ENCODE measurements at places on chromosomes 3 and 15.

DNA sequence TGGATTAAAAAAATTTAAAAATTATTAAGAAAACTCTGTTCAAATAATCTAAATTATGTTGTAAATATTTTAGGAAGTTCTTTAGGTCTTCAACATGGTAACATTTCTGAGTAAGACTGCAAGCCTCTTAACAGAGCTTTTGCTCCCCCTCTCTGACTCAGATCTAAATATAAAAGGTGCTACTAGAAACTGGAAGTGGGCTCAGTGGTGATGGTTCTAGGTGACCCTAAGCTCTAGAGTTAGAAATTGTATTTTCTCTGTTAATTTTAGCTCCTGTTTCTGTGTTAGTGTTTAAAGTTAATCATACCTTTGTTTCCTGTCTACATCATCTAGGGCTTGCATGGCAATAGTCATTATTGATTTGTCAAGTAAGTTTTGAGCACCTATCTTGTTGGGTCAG lies 159.9 kb upstream of the MEIS2 start:
- DNase-seq = no peak

DNA sequence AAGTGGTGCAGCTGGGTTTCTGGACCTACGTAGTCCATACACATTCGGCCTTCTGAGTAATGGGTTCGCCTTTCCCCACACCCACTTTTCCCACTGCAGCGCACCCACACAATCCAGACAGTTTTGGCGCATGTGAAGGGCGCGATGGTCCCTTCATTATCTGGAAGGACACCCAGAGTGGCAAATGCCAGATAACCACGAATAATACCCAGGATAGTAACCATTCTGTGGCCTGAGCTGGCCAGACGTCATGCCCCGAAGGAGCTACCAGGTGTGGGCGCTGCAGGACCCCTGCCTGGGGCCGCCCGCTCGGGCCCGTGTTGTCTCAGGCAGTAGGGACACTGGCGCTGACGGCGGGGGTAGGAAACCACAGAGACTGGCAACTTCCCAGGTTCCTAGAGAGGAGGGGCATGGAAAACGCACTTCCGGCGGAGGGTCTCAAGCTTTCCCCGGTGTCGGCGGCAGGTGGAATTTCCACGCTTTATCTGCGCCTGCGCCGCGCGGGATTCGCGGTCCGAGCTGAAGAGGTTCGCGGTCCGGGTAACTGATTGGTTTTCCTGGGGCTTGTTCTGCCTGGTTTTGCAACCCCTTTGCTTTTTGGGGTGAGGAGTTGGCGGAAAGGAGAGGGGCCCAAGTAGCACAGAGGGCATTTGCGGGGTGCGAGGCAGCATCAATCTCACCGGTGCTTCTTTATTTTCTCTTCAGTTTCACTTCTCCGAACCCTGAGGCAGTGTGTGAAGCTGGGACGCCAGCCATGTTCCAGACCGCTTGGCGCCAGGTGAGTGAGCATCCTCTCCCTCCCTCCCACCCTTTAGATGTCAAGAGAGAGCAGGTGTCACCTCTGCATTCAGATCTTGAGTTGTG lies at the start of gene ZNF620:
Gene ZNF620, plus strand, starts transcription at position 441 of the 864 bp plus-strand sequence. Its CDS starts 314 bp downstream, at position 755.
- peak; percentile 14 for DNase-seq

GRCh38 chr15:99977929-99978328 lies 244.7 kb upstream of the LYSMD4 start:
- no peak for DNase-seq

- no peak for DNase-seq
Measured at GRCh38 chr3:127211118-127212060, 18.5 kb downstream of the PRR23E start.

- no peak for DNase-seq
Measured at GRCh38 chr15:56934269-56934668, 15.8 kb downstream of the TCF12 start.

DNA sequence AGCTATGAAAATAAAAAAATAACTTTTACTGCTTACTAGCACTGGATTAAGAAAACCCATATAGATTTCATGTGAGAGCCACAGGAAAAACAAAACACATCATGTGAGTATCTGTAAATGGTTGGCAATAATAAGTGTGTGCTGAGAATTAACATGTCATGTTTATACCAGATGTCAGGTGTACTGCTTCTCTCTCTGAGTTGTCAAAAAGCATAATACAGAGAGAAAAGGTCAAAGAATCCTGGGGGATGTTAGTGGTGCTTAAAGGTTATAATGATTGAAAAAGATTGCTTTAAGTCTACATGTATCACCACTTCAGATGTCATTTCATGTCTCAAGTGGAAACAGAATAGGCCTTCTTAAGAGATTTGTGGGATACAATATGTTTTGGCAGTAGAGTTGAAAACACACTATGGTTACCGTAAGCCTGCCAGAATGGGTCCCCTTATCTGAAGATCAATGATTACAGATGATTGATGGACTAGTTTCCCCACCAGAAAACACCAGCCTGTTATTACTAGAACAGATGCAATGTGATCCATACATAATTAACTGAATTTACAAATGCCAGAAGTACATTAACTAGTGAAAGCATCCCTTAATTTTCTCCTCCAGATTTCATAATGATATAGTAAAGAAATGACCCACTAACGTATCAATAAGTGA lies 204.1 kb downstream of the CNTN3 start:
- no peak for DNase-seq

GRCh38 chr15:58909616-58910015 lies 23.9 kb downstream of the SLTM start:
- DNase-seq = no peak

DNA sequence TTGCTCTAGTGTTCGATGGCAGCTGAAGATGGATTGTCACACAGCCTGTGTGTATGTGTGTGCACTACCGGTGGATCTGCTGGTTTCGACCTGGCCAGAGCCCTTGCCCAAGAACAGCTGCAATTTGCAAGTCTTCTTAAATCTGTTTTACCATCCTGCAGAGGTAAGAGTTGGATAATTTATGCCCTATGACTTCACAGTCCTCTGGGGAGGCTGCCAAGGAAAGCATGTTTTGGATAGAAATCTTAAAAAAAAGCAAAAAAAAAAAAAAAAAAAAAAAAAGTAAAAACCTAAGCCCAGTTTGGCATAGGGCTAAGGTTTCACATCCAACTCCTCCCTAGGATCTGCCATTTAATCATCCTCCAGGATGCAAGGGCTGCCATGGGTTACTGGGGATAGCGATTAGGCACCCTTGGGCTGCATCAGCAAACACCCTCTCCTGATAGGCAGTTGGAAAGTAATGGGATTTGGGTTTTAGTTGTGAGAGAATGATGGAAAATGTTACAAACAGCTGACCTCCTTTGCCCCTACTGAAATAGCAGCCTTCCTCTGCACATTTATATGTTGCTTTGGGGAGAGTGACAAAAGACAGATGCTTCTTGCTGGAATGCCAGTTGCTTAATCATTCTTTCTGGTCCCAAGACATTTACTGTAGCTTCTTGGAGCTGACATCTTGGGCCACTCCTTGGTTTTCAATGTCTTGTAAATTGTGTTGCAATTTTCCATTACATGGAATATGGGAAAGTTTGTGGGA lies 35.4 kb downstream of the CD200R1L start:
- no peak for DNase-seq

- no peak for DNase-seq
Measured at GRCh38 chr3:122497425-122497824, 17.3 kb downstream of the KPNA1 start.

DNA sequence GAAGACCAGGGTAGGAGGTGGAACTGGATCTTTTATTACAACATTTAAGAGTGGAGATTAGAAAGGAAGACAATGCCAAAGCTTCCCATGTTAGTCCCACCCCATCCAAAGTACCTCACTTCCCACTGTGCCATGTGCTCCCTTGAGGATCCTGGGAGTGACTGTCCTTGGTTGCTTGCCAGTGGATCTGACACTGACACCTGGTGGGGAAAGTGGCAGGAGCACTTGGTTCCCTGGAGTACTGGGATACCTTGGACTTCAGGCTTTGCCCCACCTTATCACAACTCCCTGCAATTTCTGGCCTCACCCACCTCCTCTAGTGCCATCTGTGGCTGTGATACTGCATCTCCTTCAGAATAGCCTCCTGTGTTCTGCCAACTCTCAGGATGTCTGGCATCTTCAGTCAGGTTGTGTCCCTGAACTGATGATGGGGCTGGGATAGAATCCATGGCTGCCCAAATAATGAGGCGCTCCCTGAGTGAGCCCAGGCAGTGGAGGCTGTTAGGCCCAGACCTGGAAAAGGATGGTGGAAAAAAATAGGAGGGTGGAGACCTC lies 1.3 kb downstream of the ELL3 start:
- DNase-seq = peak; percentile 31

DNA sequence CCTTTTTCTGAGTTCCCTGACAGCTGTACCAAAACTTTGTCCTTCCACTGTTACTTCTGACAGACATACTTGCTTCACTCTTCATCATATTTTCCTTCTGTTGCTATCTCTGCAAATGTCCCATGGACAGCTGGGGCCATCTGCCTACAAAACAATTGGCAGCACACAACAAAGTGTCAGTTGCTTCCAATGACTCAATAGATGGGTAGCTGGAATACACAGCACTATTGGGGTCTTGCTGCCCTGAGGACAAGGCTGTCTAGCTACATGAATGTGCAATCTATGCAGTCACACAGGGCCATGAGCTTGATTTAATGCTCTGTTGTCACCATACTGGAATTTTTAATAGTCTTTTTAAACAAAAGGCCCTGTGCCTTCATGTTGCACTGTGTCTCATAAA lies 192.8 kb downstream of the DTWD1 start:
- DNase-seq = no peak

DNA sequence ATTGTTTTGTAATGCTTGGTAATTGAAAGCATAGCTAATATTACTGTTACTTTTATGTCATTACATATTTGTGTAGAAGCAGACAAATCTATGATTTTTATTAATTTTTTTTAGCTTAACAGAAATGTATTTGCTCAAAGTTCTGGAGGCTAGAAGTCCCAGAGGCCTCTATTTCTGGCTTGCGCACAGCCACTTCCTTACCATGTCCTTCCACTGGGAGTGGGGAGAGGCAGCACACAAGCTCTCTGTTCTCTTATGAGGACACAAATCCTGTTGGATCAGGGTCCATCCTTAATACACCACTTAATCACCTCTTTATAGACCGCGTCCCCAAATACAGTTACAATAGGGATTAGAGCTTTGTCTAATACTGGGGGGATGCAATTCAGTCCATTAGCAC lies 1061.4 kb downstream of the OTOL1 start:
- DNase-seq = no peak

DNA sequence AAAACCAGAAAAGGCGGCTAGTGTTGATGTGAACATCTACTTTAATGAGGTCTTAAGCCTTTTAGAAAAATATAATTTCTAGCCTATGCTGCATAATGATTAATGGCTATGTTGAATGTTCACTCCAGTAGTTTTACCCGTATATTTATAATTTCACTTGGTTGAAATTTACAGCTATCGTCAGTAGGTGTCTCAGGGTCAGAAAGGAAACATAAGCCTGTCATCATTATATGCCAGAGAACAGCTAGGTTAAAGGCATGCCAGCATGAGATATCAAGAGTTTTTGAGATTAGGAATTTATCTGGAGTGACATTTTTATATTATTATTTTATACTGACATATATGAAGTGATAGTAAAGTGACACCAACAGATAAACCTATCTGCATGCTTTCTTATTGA lies 904.1 kb downstream of the OTOL1 start:
- no peak for DNase-seq

- DNase-seq = no peak
Measured at GRCh38 chr3:187551416-187551815, 118.8 kb downstream of the SST start.

DNA sequence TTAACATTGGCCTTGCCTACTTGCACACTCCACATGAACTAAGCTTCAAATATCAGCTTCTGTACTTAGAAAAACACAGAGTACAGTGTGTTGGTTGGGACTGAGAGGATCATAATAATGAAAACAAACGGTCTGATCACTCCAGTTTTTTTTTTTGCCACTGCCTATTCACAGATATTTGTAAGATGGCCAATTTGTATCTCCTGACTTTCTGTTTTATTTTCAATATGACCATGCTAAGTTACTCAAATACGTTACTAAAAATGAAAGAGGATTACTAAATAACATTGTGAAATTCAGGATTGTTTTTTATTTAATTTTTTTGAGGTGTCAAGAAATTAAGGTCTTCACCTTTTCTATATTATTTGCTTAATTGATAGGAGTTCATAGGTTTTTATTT lies 595.1 kb downstream of the TUSC7 start:
- DNase-seq = no peak

DNA sequence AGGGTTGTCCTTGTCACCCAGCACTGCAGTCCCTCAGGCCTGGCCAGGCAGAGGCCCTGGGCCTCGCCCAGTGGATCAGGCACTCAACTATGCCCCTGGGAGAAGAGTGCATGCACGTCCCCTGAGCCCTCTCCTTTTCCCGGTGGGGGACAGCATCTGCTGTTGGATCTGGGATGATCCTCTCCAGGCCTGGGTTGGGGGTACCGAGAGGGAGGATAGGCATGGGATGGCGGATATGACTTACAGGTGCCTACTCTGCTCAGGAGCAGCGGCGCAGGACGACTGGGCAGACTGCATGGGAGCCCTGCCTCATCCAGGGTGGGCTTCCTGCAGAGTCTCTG lies 9.0 kb upstream of the APBA2 start:
- no peak for DNase-seq

- no peak for DNase-seq
Measured at GRCh38 chr15:92676561-92676960, 21.0 kb upstream of the FAM174B start.

DNA sequence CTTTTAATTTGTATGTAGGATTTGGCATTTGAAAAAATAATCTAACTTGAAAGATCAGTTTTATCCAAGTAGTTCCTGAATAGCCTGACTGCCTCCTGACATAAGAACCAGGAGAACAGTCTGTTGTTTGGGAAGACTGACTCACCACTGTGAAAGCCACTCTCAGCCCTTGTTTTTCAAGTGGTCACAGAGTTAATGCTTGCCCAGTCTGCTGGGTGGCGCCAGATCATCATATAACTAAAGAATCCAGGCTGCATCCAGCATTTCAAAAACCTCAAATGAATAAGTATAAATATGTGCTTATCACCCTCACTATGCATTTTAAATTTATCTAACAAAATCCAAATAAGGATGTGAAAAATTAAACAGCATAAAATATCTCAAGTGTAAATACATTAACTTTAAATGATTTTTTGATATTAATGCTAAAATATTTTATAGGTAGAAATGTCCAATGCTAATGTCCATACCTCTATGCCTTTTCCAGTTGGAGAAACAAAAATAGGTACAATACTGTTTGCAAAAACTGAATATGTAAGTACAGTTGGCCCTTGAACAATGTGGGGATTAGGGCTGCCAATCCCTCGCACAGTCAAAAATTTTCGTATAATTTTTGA lies 26.9 kb upstream of the ZBBX start:
- DNase-seq = peak; percentile 41

DNA sequence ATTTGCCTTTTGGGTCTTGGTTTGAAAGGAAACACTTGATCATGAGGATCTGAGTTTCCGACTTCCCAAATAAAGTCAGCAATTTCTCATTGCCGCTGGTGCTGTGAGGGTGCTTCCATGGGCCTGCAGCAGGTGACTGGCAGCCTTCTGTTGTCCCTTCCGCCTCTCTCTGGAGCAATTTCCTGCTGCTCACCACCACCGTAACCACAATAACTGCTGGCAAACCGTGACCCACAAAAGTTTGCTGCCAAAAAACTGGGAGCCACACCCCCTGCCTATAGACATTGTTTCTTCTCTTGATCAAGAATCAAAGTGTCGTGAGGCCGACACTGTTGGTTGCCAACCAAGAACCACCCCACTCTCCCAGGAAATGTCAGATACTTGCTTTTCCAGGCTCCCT lies 164.0 kb downstream of the NR2F2 start:
- no peak for DNase-seq

GRCh38 chr15:100350434-100351226 lies 8.9 kb upstream of the ADAMTS17 start:
- DNase-seq = no peak

- no peak for DNase-seq
Measured at GRCh38 chr3:195159814-195160165, 111.2 kb downstream of the XXYLT1 start.
